ENCODE measurements at places on chromosomes 4 and X.

- no peak for DNase-seq
- no peaks in the 10 kb centered on the region for H3K36me3 ChIP-seq
- H3K4me1 ChIP-seq, result peaks cover under 1% of the 10 kb centered on the region
- no peak overlapping the region for H3K27ac ChIP-seq
Observed at GRCh38 chr4:16783119-16783518, 115.3 kb downstream of the LDB2 start.

DNA sequence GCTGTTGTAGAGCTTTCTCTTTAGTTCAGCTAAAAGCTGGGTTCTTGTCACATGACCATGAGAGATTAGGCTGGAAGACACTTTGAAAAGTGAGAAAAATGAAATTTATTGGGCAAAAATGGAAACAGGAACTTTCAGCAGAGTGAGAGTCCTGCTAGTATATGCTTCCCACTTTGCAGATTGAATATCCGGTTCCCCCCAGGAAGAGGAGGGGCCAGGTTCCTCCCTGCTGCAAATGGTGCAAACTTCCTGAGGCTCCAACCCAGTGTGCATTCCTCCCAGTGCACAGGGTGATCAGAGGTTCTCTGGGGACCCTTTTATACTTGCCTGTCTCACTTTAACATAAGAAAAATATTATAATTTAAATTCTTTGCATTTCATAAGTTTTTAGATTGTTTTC is 119.9 kb upstream of the SPIN4 start:
- H3K36me3 ChIP-seq, result peaks cover 27% of the 10 kb centered on the region
- H3K4me3 ChIP-seq, result no peak overlapping the region
- no peaks in the 10 kb centered on the region for H3K4me1 ChIP-seq
- no peaks in the 10 kb centered on the region for H3K27me3 ChIP-seq
- DNase-seq, result no peak
- H3K27ac ChIP-seq, result no peak overlapping the region

DNA sequence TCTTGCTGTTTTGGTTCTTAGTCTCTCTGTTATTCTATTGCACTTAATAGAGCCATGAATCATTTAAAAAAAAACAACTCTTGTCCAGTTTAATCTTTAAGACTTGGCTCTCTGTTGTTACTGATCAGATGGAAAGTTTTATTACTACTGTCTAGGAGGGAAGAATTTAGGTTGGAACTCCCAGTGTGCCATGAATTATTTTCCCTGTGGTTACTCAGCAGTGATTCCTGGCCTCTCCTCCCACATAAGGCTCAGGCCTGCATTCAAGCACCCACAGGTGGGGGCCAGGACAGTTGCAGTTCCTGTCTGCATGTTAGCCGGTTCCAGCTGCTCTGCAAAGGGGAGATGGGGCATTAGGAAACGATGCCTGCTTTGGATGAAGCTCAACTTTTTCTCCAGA is 29.8 kb upstream of the ESX1 start:
- peaks cover 6% of the 10 kb centered on the region for H3K27me3 ChIP-seq
- no peak overlapping the region for H3K27ac ChIP-seq
- H3K36me3 ChIP-seq, result no peaks in the 10 kb centered on the region
- no peaks in the 10 kb centered on the region for H3K4me1 ChIP-seq
- DNase-seq, result no peak

DNA sequence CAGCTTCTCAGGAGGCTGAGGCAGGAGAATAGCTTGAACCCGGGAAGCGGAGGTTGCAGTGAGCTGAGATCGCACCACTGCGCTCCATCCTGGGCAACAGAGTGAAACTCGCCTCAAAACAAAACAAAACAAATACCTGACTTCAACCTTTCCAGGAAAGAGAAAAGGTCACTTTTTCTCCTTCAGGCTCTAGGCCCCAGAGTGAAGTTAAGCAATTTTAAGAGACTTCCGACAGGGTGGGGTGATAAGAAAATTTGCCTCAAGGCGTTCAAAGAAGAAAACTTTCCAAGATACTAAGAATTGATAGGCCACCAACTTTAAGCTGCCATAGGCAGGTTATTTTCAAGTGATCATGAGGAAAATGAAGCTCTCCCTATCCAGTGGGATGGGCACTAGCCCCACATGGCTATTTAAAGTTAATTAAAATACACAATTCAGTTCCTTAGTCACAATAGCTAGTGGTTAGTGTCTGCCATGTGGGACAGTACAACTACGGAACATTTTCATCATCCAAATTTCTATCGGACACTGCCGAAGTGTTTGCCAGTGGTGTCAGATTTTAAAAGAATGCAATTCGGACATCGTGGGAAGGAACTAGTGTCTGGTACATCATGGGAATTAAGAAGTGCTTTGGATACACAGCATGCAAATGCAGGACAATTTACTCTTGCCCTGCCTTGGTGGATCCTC is 33.0 kb downstream of the SMS start:
- H3K27ac ChIP-seq, result peak overlapping the region; percentile 91
- DNase-seq, result no peak
- peaks cover 45% of the 10 kb centered on the region for H3K36me3 ChIP-seq
- H3K4me3 ChIP-seq, result no peak overlapping the region
- H3K4me1 ChIP-seq, result peaks cover 43% of the 10 kb centered on the region
- no peaks in the 10 kb centered on the region for H3K27me3 ChIP-seq

GRCh38 chr4:182286035-182286434 is 42.8 kb downstream of the TENM3 start:
- DNase-seq, result no peak
- H3K27ac ChIP-seq, result no peak overlapping the region
- no peaks in the 10 kb centered on the region for H3K36me3 ChIP-seq
- H3K4me1 ChIP-seq, result no peaks in the 10 kb centered on the region

DNA sequence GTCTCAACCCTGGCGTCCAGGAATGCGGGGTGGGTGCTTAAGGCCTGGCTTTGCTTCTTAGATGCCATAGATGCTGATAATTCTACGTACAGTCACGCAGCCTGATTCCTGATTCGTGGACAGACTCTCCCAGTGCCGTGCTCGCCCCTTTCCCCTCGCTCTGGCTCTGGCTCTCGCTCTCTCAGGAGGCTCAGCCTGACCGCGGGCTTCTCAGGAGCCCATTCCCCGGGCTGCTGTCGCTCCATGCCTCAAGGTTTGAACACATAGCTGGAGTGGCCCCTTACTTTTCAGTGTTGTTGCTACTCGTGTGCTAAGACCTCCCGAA is 59.2 kb upstream of the ZC4H2 start:
- peaks cover 5% of the 10 kb centered on the region for H3K4me1 ChIP-seq
- H3K4me3 ChIP-seq, result peak overlapping the region; percentile 91
- no peaks in the 10 kb centered on the region for H3K36me3 ChIP-seq
- peak overlapping the region; percentile 98 for H3K27ac ChIP-seq
- no peak for DNase-seq
- no peaks in the 10 kb centered on the region for H3K27me3 ChIP-seq

DNA sequence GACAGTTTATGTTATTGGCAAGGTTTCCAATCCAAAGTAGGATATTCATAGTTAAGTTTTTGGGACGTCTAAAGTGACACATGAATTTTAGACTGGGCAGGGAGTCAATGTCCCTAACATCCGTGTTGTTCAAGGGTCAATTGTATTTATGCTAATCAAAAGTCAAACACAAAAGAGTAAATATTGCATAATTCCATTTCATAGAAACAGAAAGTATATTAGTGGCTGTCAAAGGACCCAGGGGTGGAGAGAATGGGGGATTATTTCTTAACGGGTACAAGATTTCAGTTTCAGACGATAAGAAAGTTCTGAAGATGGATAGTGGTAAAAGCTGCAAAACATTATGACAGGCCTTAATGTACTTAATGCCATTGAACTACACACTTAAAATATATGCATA is 971.8 kb upstream of the AGA start:
- no peak for DNase-seq
- H3K27ac ChIP-seq, result no peak overlapping the region
- no peaks in the 10 kb centered on the region for H3K36me3 ChIP-seq
- H3K4me1 ChIP-seq, result no peaks in the 10 kb centered on the region
- no peak overlapping the region for H3K4me3 ChIP-seq

DNA sequence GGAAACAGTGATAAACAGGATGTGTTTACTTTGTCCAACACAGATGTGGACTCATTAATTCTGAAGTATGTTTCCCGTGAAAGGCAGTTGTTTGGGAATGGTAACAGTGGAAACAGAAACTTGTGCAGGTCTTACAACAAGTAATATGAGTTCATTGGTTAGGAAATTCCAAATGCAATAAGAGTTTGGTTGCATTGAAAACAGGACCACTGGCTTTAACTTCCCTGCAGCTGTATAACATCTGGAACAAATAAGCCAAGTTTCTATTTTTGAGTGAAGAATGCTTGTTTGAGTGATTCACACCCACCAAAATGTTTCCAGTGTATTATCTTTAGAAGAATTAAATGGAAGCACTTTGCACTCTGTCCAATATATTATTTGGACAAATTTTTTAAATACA is 82.4 kb upstream of the BMP3 start:
- H3K36me3 ChIP-seq, result no peaks in the 10 kb centered on the region
- no peak overlapping the region for H3K27ac ChIP-seq
- peaks cover 6% of the 10 kb centered on the region for H3K4me1 ChIP-seq

- no peak overlapping the region for H3K27ac ChIP-seq
- no peaks in the 10 kb centered on the region for H3K4me1 ChIP-seq
- peaks cover 7% of the 10 kb centered on the region for H3K27me3 ChIP-seq
- no peak for DNase-seq
Observed at GRCh38 chr4:140466146-140466545, 31.9 kb downstream of the MGAT4D start.

DNA sequence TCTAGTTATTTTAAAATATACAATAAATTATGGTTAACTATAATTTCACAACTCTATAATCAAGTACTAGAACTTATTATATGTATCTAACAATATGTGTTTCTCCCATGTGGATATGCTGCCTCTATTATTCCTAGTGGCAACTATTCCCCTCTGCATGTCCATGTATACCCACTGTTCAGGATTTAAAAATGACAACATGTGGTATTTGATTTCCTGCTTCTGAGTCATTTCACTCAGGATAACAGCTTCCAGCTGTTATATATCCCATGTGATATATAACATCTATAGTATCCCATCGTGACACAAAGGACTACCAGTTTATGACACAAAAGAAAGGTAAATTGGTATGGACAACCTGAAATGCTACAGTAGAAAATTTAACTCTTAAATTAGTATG is 167.4 kb upstream of the TACR3 start:
- no peaks in the 10 kb centered on the region for H3K36me3 ChIP-seq
- DNase-seq, result no peak
- H3K4me3 ChIP-seq, result no peak overlapping the region
- H3K4me1 ChIP-seq, result no peaks in the 10 kb centered on the region
- H3K27me3 ChIP-seq, result no peaks in the 10 kb centered on the region
- H3K27ac ChIP-seq, result no peak overlapping the region

DNA sequence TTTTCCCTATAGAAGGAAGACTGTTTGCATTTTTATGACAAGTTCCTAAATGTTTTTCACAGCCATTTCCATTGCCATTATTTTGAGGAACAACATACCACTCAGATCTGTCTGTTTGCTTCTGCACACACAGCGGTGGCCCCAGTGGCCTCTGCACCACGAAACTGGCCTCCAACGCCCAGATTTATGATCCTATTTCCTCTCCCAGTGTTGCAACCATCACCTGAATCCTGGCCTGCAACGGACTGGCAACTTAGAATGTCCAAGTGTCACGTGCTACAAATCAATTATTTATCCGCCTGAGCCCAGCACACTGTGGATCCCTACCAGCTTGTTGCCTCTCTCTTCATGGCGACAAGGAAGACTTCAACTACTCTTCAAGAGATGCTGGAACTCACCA is 9.2 kb downstream of the RAI2 start:
- no peak for DNase-seq
- no peak overlapping the region for H3K4me3 ChIP-seq
- peaks cover 18% of the 10 kb centered on the region for H3K27me3 ChIP-seq
- no peaks in the 10 kb centered on the region for H3K36me3 ChIP-seq
- no peak overlapping the region for H3K27ac ChIP-seq

- H3K4me3 ChIP-seq, result peak within 1 kb of the TSS; percentile 80
- DNase-seq, result peak; percentile 82
- H3K27me3 ChIP-seq, result peaks cover 8% of the 10 kb centered on the region
Observed at GRCh38 chr4:165378745-165379677, at the start of gene CPE. CPE (plus strand) TSS chr4:165379008; CDS start chr4:165379222, 214 bp downstream.

- H3K27me3 ChIP-seq, result no peaks in the 10 kb centered on the region
- no peak for DNase-seq
- no peak overlapping the region for H3K27ac ChIP-seq
- H3K36me3 ChIP-seq, result no peaks in the 10 kb centered on the region
- no peak overlapping the region for H3K4me3 ChIP-seq
Observed at GRCh38 chr4:14726441-14726840, 275.8 kb upstream of the CPEB2 start.

DNA sequence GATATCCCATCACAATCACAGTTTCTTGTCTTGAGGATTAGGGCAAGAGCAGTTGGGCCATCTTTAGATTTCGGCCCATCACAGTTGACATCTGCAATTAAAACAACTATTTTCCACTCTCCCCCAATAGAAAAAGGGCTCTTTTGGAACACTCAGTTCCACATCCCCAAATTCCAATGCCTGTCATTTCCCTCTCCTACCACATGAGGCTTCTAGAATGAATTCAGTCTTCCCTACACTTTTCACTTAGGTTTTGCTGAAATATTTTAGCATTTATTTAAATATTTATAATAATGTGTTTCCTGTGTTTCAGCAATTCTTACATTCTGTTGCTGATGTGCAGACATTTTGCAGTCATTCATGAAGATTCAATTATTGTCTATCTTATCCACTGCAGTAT is 118.4 kb downstream of the COX18 start:
- no peak overlapping the region for H3K27ac ChIP-seq
- no peak for DNase-seq
- no peaks in the 10 kb centered on the region for H3K27me3 ChIP-seq
- no peak overlapping the region for H3K4me3 ChIP-seq

GRCh38 chr4:108483079-108483478 is 137.3 kb upstream of the RPL34 start:
- DNase-seq, result no peak
- H3K36me3 ChIP-seq, result no peaks in the 10 kb centered on the region
- no peaks in the 10 kb centered on the region for H3K4me1 ChIP-seq
- no peak overlapping the region for H3K27ac ChIP-seq
- no peaks in the 10 kb centered on the region for H3K27me3 ChIP-seq

DNA sequence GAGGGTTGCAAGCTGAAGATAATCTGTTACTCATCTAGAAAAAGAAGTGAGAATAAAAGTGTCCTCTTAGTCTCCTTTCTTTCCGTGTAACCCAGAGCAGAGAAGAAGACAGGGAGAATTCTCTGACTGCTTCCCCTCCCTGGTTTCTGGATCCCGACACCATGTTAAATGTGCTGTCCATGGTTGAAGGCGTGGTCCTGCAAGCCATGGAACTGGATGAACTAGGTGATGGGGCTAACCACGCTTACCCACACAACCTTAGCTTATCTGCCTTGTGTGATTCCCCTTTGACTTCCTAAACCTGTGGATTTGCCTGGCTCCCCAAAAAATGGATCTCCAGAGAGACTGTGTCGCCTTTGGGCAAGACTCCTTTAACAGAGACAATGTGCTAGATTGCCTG is 907.6 kb downstream of the FSTL5 start:
- no peak overlapping the region for H3K27ac ChIP-seq
- H3K4me1 ChIP-seq, result no peaks in the 10 kb centered on the region
- H3K36me3 ChIP-seq, result peaks cover 2% of the 10 kb centered on the region
- H3K4me3 ChIP-seq, result no peak overlapping the region

- no peaks in the 10 kb centered on the region for H3K4me1 ChIP-seq
- no peak for DNase-seq
- H3K27ac ChIP-seq, result no peak overlapping the region
- no peaks in the 10 kb centered on the region for H3K27me3 ChIP-seq
Observed at GRCh38 chrX:72340626-72341025, 34.9 kb upstream of the CITED1 start.
